CD4-positive, alpha-beta memory T cell (primary cell): ENCODE measurements at places on chromosomes 12 and 14.

DNA sequence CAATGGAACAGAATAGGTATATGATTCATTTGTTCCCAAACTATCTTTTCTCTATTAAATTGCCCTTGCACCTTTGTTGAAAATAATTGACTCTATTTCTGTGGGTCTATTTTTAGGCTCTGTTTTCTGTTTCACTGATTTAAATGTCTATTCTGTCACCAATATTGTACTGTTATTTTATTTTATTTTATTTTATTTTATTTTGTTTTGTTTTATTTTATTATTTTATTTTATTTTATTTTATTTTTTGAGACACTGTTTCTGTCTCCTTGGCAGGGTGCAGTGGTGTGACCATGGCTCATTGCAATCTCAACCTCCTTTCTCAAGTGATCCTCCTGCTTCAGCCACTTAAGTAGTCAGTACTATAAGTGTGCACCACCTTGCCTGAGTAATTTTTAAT is 34.9 kb downstream of the OR4N2 start:
- H3K4me3 ChIP-seq: no peak overlapping the region
- H3K27me3 ChIP-seq: no peaks in the 10 kb centered on the region
- H3K27ac ChIP-seq: no peak overlapping the region
- no peaks in the 10 kb centered on the region for H3K36me3 ChIP-seq
- no peak for DNase-seq

GRCh38 chr12:8871068-8871467 is 43.2 kb upstream of the PHC1 start:
- no peak overlapping the region for H3K27ac ChIP-seq
- H3K36me3 ChIP-seq: no peaks in the 10 kb centered on the region
- DNase-seq: no peak
- no peaks in the 10 kb centered on the region for H3K27me3 ChIP-seq
- H3K4me1 ChIP-seq: no peaks in the 10 kb centered on the region
- H3K4me3 ChIP-seq: no peak overlapping the region

- no peaks in the 10 kb centered on the region for H3K36me3 ChIP-seq
- no peak overlapping the region for H3K27ac ChIP-seq
- DNase-seq: no peak
- H3K27me3 ChIP-seq: no peaks in the 10 kb centered on the region
Observed at GRCh38 chr12:125890971-125891370, 825.7 kb downstream of the AACS start.

DNA sequence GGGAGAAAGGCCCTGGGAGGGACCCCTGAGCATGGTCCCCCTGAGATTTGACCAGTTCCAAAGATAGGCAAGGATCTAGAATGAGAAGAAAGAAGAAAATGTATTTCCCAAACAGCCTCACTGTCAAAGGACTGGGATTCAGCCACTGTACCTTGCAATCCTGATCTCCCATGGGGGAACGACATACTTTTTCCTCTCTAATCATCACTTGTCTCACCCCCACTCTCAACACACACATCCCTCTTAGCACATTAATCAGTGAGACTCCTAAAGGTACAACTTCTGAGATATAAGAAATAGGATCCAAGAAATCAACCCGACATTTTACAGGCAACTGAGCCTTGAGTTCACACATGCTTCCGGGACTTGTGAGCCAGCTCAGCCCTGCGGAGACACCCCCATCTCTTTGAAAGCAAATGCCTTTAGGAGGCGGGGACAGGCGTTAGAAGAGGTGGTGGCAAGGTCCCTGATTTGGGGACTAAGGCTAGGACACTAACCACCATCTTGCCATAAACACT is 1.4 kb downstream of the MAP3K9 start:
- peaks cover 17% of the 10 kb centered on the region for H3K4me1 ChIP-seq
- DNase-seq: peak; percentile 49
- peak overlapping the region; percentile 27 for H3K4me3 ChIP-seq
- H3K27ac ChIP-seq: peak overlapping the region; percentile 13
- H3K36me3 ChIP-seq: no peaks in the 10 kb centered on the region
- no peaks in the 10 kb centered on the region for H3K27me3 ChIP-seq

DNA sequence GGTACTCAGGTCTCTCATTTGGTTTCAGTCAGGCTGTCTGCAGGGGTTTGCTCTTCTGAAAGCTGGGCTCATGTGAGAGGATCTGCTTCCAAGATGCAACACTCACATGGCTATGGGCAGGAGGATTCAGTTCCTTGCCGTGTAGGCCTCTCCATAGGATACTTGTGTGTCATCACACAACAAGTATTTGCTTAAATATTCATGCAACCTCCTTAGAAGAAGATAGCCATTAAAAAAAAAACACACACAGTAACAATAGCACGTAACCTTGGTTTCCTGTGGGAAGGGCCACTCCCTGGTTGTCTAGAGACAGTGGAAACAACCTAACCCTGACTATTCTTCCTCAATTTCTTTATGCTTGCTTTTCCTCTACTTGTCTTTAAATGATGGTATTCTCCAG is 31.8 kb upstream of the CLEC4E start:
- H3K4me3 ChIP-seq: no peak overlapping the region
- H3K36me3 ChIP-seq: no peaks in the 10 kb centered on the region
- no peak overlapping the region for H3K27ac ChIP-seq
- H3K27me3 ChIP-seq: no peaks in the 10 kb centered on the region
- DNase-seq: peak; percentile 50
- H3K4me1 ChIP-seq: peaks cover 21% of the 10 kb centered on the region

DNA sequence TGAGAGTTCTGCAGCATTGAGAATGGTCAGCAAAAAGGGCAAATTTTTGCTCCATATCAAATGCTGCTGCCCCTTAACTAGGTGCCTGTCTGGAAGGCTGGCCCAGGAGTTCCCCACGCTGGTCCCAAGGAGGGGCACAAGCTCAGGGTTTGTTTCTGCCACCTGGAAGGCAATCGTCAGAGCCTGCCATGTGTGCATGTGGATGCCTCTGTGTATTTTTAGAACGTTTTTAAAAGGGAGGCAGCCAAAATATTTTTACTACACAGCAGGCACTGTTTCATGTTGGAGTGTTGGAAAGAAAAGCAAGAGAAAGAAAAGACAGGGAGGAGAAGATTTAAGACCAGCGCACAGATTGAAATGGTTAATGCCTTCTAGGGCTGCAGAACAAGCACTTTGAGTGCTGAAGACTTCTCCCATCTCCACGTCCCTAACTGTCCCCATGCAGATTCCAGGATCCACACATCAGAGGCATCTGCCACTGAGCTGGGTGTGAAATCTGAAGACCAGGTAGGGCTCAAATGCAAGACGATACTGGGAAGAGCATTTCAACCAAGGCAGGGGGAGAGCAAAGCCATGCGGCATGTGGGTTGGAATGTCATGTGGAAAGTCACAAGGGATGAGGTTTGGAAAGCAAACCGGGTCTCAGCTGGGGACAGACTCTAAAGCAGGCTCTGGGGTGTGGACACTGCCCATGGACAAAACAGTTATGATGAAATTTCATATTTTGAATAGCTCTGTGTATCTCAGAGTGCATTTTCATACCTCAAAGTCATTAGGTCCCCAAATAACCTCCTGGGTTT is 557.2 kb downstream of the BCL11B start:
- H3K4me1 ChIP-seq: peaks cover 8% of the 10 kb centered on the region
- DNase-seq: no peak
- H3K4me3 ChIP-seq: no peak overlapping the region
- H3K27ac ChIP-seq: no peak overlapping the region
- H3K27me3 ChIP-seq: no peaks in the 10 kb centered on the region

- H3K4me3 ChIP-seq: no peak overlapping the region
- H3K27me3 ChIP-seq: no peaks in the 10 kb centered on the region
- no peaks in the 10 kb centered on the region for H3K4me1 ChIP-seq
Observed at GRCh38 chr12:80059102-80059501, 40.2 kb upstream of the OTOGL start.

- DNase-seq: no peak
- H3K27me3 ChIP-seq: no peaks in the 10 kb centered on the region
- H3K4me3 ChIP-seq: no peak overlapping the region
- H3K27ac ChIP-seq: no peak overlapping the region
- H3K36me3 ChIP-seq: no peaks in the 10 kb centered on the region
Observed at GRCh38 chr12:102406033-102406584, 74.3 kb downstream of the IGF1 start.

GRCh38 chr14:61300754-61301153 is 19.6 kb upstream of the TMEM30B start:
- no peak overlapping the region for H3K27ac ChIP-seq
- no peak for DNase-seq
- H3K4me1 ChIP-seq: peaks cover 21% of the 10 kb centered on the region

- H3K4me3 ChIP-seq: no peak overlapping the region
- no peak for DNase-seq
- H3K27me3 ChIP-seq: no peaks in the 10 kb centered on the region
- no peaks in the 10 kb centered on the region for H3K4me1 ChIP-seq
Observed at GRCh38 chr12:72323881-72324280, 51.7 kb downstream of the TRHDE start.

DNA sequence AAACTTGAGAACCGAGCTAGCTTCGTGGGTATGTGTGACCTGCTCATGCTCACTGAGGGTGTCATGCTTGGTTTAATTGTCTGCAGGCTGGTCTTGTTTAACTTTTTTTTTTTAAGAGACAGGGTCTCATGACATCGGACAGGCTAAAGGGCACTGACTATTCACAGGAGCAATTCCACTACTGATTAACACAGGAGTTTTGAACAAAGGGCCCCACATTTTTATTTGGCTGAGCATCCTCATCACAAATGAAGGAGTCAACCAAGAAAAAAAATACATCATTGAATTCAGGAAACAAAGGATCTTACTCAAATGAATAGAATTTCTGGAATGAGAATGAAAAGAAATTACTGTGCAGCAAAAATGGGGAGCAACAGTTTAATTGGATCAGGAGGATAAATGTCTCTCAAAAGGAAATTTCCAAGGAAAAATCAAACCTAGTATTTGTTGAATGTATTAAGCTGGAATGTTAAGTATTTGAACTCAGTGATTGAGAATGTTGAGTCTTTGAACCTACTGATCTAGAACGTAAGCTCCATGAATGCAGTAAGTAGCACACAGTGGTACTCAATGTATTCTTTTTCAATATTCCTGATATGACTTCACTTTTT is 20.8 kb upstream of the PYROXD1 start:
- H3K4me3 ChIP-seq: no peak overlapping the region
- H3K27me3 ChIP-seq: peaks cover 5% of the 10 kb centered on the region
- no peaks in the 10 kb centered on the region for H3K4me1 ChIP-seq
- H3K36me3 ChIP-seq: no peaks in the 10 kb centered on the region

DNA sequence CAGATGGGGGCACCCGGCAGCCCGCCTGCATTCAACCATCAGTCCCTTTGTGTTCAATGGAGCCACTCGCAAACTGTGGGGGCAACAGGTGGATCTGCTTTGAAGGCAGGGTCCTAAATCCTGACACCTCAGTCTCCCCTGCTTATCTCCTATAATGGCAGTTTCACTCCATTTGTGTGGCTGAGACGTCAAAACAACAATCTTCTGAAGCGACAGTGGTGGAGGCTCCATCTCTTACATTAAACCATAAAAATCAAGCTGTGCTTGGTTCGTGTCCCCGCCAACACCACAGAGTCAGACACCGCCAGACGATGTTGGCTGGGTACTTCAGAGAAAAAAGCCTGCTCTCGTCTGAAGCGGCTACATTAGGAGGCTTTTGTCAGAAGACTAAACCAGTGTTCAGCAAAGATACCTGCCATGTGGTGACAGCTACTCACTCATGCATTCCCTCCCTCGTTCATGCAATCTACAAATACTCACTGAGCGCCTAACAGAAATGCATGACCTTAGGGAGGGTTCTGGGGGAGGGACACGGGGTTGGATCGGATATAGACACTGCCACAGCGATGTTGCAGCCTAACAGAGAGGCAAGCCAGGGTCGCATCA is 253.9 kb downstream of the FOXN3 start:
- no peak overlapping the region for H3K27ac ChIP-seq
- H3K36me3 ChIP-seq: peaks cover 26% of the 10 kb centered on the region
- no peak for DNase-seq
- H3K4me3 ChIP-seq: no peak overlapping the region
- H3K4me1 ChIP-seq: no peaks in the 10 kb centered on the region
- no peaks in the 10 kb centered on the region for H3K27me3 ChIP-seq

GRCh38 chr12:1972260-1972659 is 32.0 kb downstream of the DCP1B start:
- H3K36me3 ChIP-seq: no peaks in the 10 kb centered on the region
- H3K4me3 ChIP-seq: no peak overlapping the region
- DNase-seq: no peak
- H3K27me3 ChIP-seq: no peaks in the 10 kb centered on the region

- no peaks in the 10 kb centered on the region for H3K27me3 ChIP-seq
- no peak within 1 kb of the TSS for H3K4me3 ChIP-seq
- H3K36me3 ChIP-seq: no peaks in the 10 kb centered on the region
- H3K4me1 ChIP-seq: no peaks in the 10 kb centered on the region
Observed at GRCh38 chr12:85280165-85280983, at the start of gene ALX1. Gene ALX1, plus strand, starts transcription at chr12:85280220. Its CDS starts 42 bp downstream, at chr12:85280262.

GRCh38 chr12:58029260-58029659 is 87.9 kb downstream of the ATP23 start:
- H3K36me3 ChIP-seq: no peaks in the 10 kb centered on the region
- no peaks in the 10 kb centered on the region for H3K27me3 ChIP-seq
- DNase-seq: no peak
- no peak overlapping the region for H3K27ac ChIP-seq

- H3K27me3 ChIP-seq: no peaks in the 10 kb centered on the region
- H3K36me3 ChIP-seq: no peaks in the 10 kb centered on the region
- peak; percentile 66 for DNase-seq
- H3K27ac ChIP-seq: peak overlapping the region; percentile 83
- H3K4me3 ChIP-seq: peak overlapping the region; percentile 64
Observed at GRCh38 chr12:132488127-132489077, 1.5 kb upstream of the FBRSL1 start.

GRCh38 chr14:106848330-106849121 is 1322.1 kb downstream of the TMEM121 start:
- no peak overlapping the region for H3K4me3 ChIP-seq
- no peaks in the 10 kb centered on the region for H3K36me3 ChIP-seq
- no peak overlapping the region for H3K27ac ChIP-seq
- H3K27me3 ChIP-seq: no peaks in the 10 kb centered on the region

- H3K27ac ChIP-seq: no peak overlapping the region
- H3K27me3 ChIP-seq: no peaks in the 10 kb centered on the region
- no peaks in the 10 kb centered on the region for H3K36me3 ChIP-seq
- DNase-seq: no peak
- no peak overlapping the region for H3K4me3 ChIP-seq
- no peaks in the 10 kb centered on the region for H3K4me1 ChIP-seq
Observed at GRCh38 chr12:78209846-78210505, 379.3 kb downstream of the NAV3 start.

DNA sequence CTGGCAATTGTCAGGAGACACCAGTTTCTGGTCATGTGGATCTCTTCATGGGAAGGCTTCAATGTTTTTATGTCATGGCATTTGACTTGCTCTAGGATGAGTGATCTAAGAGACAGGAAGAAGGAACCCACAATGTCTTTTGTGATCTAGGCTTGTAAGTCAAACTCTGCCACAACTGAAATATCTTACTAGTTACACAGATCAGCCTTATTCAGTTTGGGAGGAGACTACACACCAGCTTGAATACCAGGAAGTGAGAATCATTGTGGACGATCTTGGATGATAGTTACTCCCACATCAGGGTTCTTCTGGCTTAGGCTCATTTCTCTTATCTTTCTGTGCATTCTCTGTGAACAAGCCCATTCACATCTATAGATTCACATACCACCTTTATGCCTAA is 236.2 kb upstream of the FBXO33 start:
- no peaks in the 10 kb centered on the region for H3K27me3 ChIP-seq
- H3K36me3 ChIP-seq: no peaks in the 10 kb centered on the region
- no peak overlapping the region for H3K4me3 ChIP-seq
- H3K4me1 ChIP-seq: peaks cover 3% of the 10 kb centered on the region
- DNase-seq: no peak

GRCh38 chr14:77883131-77883846 is 83.4 kb downstream of the ADCK1 start:
- no peak overlapping the region for H3K27ac ChIP-seq
- no peaks in the 10 kb centered on the region for H3K4me1 ChIP-seq
- DNase-seq: no peak
- no peaks in the 10 kb centered on the region for H3K27me3 ChIP-seq
- no peak overlapping the region for H3K4me3 ChIP-seq

GRCh38 chr12:3965046-3965445 is 91.8 kb upstream of the PARP11 start:
- peaks cover 20% of the 10 kb centered on the region for H3K4me1 ChIP-seq
- no peak overlapping the region for H3K4me3 ChIP-seq
- H3K27me3 ChIP-seq: no peaks in the 10 kb centered on the region
